ENCODE measurements at places on chromosomes 2 and 18.
A peak's percentile ranks its signal among the peaks of the same experiment; 100 is the strongest.

DNA sequence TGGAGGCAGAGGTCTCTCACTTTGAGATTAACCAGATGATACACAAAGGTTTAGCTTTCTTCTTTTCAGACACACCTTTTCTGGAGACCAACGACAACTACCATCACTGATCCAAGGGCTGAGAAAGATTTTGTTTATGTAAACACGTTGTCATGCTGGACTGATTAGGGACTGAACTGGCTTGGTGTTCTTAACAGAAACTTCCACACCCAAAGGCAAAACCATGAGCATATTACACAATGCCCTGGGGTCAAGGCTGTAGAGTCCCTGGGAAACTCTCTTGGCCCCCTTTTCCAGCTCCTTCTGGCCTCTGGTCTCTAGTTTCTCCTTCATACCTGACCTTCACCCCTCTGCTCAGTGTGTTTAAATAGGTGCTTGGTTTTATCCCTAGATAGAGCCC lies 447.0 kb upstream of the TCF4 start:
- no peak for DNase-seq

DNA sequence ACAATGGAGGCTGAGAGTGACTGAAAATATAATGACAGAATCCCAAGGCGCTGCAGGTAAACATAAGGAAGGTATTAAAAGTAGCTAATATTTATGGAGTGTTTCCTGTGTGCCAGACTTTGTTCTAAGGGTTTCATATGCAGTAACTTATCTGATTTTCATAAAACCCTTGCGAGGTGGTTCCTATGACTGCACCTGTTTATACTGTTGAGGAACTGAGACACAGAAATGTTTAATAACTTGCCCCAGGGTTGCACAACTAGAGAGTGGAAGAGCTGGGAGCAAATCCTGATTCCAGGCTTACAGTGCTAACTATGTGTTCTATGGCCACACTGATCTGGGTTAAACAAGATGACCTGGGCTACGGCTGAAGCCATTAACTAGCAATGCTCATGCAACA lies 2.4 kb downstream of the SP110 start:
- no peak for DNase-seq

GRCh38 chr2:59677158-59677557 lies 876.3 kb downstream of the BCL11A start:
- DNase-seq = no peak

DNA sequence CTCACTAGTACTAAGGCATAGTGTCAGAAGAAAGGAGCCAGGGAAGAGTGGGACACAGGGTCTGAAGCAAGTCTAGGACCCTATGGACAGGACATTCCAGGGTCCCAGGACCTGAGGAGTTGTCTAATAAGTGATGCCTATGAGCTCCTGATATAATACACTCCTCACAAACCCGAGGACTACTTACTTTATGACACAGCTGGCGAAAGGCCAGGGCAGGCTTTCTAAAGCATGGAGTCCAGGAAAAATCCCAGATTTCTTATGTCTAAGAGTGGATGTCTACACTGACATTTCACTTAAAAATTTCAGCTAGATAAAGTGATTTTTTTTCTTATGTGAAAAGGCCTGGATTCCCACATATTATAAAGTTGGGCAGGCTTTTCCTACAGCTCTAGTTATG lies 502.2 kb upstream of the SETBP1 start:
- peak; percentile 17 for DNase-seq

DNA sequence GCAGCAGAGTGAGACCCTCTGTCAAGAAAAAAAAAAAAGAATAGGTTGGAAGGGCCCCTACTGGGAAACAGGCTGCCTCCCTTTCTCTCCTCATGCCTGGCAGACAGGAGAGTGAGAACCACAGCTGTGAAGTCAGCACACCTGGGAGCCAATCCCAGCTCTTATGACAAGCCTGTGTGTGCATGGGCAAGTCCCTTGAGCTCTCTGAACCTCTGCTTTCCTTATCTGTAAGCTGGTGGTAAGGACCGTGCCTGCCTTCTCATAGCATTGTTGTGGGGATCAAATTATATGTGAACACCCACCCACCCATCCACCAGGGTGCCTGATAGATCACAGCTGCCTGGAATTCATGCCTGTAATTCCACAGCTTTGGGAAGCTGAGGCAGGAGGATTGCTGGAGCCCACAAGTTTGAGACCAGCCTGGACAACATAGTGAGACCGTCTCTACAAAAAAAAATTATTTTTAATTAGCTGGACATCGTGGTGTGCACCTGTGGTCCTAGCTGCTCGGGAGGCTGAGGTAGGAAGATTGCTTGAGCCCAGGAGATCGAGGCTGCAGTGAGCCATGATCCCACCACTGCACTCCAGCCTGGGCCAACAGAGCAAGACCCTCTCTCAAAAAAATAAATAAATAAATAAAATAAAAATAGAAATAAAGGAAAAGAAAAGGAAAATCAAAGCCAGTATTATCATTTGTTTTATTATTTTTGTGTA lies 66.9 kb upstream of the MCFD2 start:
- DNase-seq = no peak

GRCh38 chr2:56185101-56185581 lies 1.4 kb downstream of the CCDC85A start:
- no peak for DNase-seq

DNA sequence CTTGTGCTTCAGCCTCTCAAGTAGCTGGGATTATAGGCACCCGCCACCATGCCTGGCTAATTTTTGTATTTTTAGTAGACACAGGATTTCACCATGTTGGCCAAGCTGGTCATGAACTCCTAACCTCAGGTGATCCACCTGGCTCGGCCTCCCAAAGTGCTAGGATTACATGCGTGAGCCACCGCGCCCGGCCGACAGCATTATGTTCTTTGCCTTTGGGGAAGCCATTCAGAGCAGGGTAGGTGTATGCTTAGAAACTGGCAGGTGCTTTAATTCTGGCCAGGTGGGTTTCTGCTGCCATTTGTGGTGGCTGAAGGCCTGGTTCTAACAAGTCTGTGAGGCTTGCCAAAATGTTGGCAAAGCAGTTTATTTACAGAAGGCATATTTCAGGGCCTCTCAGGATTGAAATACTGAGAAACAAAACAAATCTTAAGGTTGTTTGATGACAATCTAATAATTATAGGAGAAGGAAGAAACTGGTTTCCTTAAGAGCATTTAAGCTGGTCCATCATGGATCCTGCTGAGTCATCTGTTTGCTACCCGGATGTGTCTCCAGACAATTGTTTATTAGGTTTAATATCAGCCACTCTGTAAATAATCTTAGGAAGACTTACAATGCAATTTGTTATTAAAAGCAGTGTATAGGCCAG lies 16.0 kb downstream of the SLC20A1 start:
- no peak for DNase-seq

GRCh38 chr2:216116418-216116817 lies 7.3 kb downstream of the XRCC5 start:
- DNase-seq = peak; percentile 48

DNA sequence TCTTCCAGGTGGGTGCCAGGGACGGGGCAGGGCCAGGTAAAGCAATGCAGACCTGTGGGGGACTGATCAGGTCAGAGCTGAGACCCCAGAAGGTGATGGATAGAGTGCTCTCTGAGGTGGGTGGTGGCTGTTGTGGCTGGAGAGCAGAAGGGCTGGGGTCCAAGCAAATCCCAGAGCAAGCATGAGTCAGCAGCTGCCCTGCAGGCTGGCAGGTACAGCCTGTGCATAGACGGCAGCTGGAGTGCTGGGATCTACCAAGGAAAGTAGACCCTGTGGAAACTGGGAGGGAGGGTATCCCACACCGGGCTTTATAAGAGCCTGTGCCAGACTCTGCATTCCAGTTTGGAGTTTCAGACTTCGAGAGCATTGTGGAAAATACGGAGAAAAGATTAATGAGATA lies 663 bp downstream of the TRIM54 start:
- no peak for DNase-seq
